ENCODE measurements at places on chromosomes 4 and X.

DNA sequence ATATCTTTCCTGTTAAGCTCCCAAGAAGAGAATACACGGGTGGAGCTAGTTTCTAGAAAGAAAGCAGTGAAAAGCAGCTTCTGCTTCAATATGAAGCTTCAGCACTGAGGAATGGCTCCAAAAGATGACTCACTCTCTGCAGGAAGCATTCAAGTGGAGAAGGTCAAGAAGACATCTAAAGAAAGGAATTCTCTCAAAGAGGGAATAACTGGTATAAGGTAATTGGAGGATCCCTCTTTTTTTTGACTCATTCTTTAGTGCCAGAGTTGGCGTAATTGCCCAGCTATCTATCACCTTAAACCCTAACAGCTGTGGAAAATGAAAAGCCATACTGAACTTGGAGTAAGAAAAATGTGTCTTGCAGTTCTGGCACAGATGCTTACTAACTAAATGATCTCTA is 3.5 kb downstream of the EDA2R start:
- peak; percentile 90 for DNase-seq

DNA sequence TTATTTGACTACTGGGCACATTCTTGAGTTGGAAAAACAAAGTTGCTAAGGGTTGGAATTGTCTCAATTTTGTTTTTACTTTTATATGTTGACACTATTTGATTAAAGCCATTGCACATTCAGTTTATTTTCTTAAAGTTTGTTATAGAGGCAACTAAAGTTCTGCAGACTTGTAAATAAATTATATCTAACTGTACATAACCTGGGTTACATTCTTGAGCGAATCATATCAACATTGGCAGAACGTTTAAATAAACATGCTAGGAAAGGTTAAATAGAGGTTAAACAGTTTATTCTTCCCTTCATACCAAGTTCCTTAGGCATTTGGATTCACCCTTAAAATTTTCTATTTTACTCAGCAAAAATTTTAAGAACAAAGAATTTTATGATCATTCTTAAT is 74.5 kb downstream of the UCHL1 start:
- peak; percentile 8 for DNase-seq

DNA sequence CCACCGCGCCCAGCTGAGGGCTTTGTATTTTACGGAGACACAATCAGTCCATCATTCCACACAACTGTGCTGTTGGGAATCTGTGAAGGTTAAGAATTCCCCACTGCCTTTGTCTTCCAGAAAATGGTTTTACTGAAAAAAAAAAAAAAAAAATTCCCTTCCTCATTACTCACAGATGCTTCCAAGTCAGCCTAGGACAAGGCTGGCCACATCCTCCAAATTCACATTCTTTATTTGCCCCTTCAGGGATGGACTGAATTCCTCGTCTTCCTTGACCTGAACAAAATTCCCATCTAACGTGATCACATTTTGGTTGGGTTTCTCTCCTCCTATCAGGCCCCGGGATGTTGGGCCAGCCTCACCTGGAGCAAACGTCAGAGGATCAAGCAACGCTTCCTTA is 130.3 kb downstream of the DHRSX start:
- DNase-seq = peak; percentile 25

GRCh38 chrX:105314458-105314857 is 94.0 kb upstream of the TEX13A start:
- DNase-seq = peak; percentile 60

DNA sequence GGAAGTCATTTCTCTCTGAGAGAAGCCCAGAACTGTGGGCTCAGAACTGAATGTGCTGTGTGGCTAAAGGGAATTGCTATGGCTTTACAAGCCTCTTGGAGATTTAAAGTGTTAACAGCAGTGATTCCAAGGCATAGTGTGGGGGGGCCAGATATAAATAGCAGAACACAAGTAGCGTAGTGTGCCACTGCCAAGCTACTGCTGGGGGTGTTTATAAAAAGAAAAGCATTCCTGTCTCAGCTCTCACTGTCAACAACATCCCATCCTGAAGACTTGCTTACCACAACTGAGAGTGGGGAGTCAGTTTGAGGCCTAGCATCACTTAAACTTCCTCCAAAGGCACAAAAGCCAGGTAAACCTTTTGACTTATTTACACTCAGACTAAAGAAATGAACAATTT is at the start of gene ART3:
Gene ART3, plus strand, starts transcription at position 242 of the 400 bp plus-strand sequence. CDS start 1,181 bp downstream, outside the sequence.
- no peak for DNase-seq

DNA sequence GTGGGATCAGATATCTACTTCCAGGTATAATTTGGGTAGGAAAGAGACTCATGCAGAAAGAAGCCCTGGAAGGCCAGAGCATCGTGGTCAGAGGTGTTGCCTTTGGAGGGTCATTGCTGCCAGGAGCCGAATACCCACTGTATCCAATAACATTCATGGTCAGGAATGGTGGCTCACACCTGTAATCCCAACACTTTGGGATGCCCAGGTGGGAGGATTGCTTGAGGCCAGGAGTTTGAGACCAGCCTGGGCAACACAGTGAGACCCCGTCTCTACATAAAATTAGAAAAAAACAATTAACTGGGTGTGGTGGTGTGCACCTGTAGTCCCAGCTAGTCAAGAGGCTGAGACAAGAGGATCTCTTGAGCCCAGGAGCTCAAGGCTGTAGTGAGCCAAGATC is 10.9 kb upstream of the F11 start:
- no peak for DNase-seq

DNA sequence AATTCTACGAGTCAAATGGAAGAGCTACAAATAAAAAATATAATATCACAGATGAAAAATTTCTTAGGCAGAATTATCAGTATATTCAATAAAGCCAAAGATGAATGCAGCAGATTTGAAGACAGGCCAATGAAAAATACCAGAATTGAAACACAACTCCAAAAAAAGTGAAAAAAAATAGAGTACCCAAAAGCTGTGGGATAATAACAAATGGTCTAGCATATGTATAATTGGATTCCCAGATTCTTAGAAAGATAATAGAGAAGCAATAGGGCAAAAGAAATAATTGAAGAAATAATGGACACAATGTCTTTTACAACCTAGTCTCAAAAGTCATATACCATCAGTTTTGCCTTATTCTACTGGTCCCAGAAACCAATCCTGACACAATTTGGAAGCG is 4.4 kb downstream of the ANAPC10 start:
- no peak for DNase-seq

DNA sequence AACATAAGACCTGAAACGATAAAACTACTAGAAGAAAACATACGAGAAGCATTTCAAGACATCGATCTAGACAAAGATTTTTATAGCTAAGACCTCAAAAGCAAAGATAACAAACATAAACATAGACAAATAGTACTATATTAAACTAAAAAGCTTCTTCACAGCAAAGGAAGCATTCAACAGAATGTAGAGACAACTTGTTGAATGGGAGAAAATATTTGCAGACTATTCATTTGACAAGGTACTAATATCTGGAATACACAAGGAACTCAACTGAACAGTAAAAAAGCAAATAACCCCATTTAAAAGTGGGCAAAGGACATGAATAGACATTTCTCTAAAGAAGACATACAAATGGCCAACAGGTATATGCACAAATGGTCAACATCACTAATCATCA is 49.8 kb downstream of the MANBA start:
- no peak for DNase-seq

- DNase-seq = no peak
Measured at GRCh38 chr4:82124365-82124764, 249.4 kb downstream of the HNRNPD start.

DNA sequence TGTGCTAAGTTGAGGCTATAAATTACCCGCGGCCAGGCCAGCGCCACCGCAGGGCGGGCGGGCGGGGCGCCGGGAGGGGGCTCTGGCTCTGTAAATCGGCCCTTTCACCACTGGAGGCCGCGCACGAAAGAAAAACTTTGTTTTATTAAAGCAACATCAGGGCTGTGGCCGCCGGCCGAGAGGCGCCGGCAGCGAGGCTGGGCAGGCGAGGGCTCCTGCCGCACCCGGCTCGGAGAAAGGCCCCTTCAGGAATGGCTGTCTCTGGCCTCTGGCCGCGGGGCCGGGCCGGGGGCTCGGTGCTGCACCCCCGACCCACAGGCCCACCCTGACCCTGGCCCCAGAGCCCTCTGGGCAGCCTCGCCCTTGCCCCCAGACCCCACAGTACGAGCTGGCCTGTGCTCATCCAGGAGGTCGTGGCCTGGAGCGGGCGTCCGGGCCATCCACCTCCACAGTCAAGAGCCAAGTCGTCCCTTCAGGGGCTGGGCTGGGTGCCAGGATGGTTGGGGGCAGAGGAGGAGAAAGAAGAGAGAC is 29.5 kb upstream of the FGFR3 start:
- DNase-seq = peak; percentile 54

GRCh38 chrX:1242891-1243402 is 25.7 kb upstream of the CSF2RA start:
- no peak for DNase-seq

DNA sequence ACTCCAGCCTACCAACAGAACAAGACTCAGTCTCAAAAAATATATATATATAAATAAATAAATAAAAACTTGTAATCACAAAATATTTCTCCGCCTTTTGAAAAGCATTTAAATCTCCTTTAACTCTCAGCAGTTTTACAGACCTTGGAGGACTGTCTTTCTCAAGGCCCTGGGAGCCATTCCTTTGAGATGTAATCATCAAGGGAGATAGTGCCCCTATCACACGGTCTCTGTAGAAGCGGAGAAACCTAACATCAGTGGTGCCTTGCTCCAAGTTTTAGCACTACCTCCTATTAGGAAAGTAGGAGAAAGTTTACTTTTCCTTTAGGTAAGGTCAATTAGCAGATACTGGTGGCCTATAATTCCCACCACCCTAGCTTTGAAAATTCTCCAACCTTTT is 58.5 kb downstream of the ANTXR2 start:
- DNase-seq = no peak

DNA sequence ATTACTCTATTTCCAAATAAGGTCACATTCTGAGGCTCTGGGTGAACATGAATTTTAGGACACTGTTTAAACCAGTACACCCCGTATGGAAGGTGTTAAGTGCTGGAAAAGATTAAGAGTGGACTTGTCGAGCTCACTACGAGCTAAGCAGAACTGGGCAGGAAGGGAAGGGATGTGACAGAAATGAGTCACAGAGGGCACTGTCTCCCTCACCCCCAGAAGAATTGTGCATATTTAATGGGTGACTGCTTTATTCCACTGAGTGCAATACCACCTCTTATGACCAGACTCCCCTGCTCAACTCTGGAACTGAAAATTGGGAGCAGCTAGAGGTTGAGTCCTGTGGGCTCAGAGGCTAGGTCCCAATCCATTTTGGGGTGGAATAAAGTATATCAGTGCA is 187.4 kb upstream of the RPS6KA3 start:
- DNase-seq = no peak

DNA sequence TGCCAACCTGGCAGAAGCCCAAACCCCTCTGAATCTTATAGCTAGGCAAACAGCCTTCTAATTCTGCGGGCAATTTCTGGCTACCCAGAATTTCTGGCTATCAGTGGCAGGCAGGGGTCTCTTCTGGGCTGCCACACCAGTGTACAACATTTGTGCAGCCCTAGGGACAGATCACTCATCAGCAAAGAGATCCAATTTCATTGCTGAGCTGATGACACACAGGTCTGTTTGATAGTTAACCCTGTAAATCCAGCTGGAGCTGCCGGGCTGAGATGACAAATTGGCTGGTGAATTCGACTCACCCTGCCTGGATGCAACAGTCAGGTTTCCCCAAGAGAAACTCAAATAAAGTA is 2.4 kb downstream of the MID1 start:
- peak; percentile 19 for DNase-seq

DNA sequence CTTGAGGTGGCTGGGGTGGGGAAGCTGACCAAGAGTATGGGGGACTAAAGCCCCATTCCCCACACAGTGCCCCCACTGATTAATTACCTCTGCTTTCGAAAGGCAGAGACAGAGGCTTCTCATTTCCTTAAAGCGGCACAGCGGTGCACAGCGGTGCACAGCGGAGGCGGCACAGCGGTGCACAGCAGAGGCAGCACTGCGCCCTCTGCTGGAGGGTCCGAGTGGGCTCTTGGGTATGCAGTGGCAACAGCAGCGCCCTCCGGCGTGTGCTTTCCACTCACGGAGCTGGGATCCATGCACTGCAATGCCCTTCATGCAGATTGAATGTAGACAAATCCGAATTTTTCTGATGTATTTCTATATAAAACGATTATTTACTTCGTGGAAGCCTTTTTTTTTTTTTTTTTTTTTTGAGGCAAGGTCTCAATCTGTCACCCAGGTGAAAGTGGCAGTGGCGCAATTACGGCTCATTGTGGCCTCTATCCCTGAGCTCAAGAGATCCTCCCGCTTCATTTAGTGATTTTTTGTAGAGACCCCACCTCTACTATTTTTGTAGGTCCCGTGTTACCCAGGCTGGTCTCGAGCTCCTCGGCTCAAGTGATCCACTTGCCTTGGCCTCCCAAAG is 19.7 kb upstream of the PRPS2 start:
- DNase-seq = peak; percentile 16

- DNase-seq = no peak
Measured at GRCh38 chrX:38103857-38104812, 97.8 kb downstream of the SYTL5 start.

DNA sequence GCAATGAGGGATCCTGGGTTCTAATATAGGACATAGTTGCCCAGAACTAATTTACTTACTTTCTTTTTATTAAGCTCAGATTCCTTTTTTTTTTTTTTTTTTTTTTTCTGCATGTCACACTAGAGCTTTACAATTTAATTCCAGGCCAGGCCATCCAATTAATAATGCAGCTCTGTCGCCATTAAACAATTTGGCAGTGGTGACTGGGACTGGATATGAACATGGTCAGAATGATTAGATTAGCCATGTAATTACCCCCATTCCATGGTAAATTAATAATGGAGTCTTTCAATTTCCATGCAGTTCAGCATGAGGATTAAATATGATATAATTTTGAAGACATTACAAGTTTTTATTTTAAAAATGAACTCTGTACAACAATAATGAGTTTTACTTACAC is 226.9 kb upstream of the ANXA3 start:
- no peak for DNase-seq

- DNase-seq = peak; percentile 66
Measured at GRCh38 chr4:128525992-128526630, 238.5 kb upstream of the PGRMC2 start.

GRCh38 chr4:73707918-73708577 is 32.3 kb upstream of the CXCL8 start:
- DNase-seq = peak; percentile 97

DNA sequence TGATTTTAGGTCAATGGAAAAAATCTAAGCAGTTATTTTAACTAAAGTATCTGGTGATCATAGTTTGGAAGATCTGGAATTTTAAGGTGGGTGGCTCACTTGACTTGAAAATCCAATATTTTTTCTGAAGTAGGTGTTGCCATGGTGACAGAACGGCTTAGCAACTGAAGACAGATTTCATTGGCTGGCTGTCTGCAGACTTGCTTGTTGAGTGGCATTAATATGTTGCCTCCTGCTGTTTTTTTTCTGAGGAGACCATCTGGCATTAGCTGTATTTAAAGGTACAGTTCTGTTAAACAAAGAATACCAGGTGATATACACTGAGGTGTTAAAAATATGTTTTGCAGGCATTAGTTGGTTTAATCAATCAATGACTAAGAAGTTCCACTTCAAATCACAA is 19.8 kb downstream of the CPE start:
- peak; percentile 25 for DNase-seq

- DNase-seq = peak; percentile 91
Measured at GRCh38 chr4:123986268-123986798, 589.7 kb downstream of the SPRY1 start.

- DNase-seq = peak; percentile 12
Measured at GRCh38 chr4:152534541-152535359, 1.1 kb downstream of the FBXW7 start.

GRCh38 chrX:2360731-2361130 is 140.0 kb downstream of the DHRSX start:
- peak; percentile 31 for DNase-seq

- DNase-seq = peak; percentile 53
Measured at GRCh38 chr4:145177906-145178538, 2.4 kb downstream of the OTUD4 start.

All from fibroblast of the aortic adventitia (primary cell).